ENCODE measurements at places on chromosomes 7 and 10.

DNA sequence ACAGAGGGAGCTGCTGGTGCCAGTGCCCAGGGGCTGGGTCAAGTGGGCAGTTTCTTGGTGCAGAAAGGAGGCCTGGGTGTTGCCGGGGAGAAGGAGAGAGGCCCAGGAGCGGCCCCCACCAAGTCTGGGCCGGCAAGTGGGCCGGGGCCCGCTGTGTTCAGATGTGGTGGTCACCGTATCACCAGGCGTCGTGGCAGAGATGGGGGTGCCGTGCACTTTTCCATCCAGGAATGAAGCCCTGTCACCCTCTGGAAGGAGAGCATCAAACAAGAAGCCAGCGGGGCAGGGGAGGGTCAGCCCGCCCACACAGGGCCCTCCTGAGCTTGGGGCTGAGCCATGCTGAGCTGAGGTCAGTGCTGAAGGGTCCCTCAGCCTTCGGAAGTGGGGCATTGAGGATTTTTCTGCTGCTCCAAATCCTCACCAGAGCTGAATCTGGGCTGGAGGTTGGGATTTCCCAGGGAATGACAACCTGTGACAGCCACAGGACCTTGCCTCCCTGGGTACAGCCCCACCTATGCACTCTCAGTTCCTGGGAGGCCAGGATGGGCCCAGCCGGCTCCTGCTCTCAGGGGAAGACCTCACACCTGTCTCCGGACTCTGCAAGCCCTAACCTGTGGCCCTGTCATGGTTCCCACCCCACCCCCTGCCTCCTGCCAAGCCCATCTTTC is 27.9 kb upstream of the INPP5A start:
- no peak for DNase-seq

DNA sequence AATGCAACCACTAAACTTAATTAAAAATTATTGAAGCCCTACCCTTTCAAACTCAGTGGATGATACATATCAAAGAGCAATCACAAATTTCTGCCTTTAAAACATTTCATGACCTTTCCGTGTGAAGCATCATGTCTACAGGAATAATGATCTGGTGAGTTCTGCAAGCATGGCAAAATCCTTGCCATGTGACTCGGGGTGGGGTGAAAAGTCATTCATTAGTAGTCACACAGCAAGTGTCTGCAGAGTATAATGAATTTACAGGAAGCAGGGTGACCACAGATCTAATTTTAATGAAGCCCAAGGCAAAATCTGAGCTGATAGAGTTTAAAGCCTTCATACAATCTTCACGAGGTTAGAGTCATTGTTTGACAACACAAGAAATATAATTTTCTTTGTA is 351.9 kb downstream of the THSD7A start:
- no peak for DNase-seq

DNA sequence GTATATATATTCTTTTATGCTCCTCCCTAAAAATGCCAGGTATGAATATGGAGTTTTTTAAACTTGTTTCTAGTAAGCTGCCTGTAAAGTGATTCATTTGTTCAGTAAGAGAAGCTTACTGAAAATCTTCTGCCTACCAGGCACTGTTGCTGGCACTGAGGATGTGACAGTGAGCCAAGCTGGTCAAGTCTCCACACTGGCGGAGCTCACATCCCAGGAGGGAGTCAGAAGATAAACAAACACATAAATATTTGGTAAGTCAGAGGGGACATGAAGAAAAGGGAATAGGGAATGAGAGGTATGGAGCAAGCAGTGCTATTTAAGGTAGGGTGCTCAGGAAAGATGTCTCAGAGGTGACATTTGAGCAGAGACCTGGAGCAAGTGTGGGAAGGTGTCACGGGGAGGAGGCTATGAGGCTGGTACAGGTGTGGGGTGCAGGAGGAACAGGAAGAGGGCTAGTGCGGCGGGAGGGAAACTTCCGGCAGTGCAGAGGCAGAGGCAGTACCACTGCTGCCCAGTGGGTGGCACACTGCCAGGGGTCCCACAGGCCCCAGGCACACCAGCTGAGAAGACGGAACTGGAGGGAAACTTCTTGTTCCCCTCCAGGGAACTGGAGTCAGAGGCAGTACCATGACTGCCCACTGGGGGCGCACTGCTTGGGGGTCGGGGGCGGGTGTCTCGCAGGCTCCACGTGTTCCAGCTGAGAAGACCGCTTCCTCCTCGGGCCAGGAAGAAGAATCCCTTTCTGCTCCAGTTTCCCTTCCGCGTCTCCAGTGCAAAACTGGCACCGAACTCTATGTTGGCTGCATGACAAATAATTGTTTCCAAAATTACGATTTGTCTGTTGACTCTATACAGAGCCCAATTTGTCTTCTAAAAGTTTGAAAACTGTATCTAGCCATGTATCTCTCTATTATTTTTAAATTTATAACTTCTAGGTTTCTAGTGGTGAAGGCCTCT is 161.0 kb downstream of the TEX36 start:
- DNase-seq, result no peak

GRCh38 chr7:112199035-112199655 is 7.1 kb downstream of the DOCK4 start:
- no peak for DNase-seq

DNA sequence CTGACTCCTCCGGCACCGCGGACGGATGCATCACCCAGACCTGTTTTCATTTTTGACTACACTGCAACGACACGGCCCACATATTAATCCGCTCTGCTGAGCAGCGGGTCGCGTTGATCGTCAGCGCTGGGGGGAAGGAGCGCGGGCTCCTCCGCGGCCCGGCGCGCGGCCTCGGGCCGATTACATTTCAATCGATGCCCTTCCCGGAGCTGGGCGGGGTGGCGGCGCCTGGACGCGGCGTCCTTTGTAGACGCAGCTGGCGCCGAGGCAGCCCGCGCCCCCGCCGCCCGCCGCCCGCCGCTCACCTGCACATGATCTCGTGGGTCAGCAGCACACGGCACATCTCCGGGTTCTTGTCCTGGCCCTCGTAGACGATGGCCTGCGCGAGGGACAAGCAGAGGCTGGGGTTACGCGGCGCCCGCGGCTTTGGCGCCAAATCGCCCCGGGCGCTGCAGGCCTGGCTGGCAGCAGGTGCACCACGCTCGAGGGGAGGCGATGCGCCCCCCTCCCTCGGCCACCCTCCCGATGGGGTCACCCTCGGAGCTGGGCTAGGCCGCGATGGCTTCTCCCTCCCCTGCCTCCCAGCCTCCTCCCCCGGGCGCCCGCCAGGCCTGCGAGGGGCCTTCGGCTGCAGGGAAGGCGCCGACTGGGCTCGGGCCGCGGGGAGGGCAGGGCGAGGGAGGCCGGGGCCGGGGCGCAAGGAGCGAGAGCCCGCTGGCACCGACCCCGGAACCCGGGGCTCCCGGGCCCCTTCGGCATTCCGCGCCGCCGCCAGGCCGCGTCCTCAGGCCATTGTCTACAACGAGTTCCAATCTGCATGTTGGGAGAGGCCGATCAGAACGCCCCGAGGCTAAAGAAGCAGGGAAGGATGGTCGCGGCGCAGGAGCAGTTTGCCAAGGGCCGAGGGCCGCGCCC is 5.2 kb downstream of the EBF3 start:
- peak; percentile 45 for DNase-seq

GRCh38 chr10:133341983-133342382 is 5.2 kb upstream of the PRAP1 start:
- DNase-seq, result no peak

DNA sequence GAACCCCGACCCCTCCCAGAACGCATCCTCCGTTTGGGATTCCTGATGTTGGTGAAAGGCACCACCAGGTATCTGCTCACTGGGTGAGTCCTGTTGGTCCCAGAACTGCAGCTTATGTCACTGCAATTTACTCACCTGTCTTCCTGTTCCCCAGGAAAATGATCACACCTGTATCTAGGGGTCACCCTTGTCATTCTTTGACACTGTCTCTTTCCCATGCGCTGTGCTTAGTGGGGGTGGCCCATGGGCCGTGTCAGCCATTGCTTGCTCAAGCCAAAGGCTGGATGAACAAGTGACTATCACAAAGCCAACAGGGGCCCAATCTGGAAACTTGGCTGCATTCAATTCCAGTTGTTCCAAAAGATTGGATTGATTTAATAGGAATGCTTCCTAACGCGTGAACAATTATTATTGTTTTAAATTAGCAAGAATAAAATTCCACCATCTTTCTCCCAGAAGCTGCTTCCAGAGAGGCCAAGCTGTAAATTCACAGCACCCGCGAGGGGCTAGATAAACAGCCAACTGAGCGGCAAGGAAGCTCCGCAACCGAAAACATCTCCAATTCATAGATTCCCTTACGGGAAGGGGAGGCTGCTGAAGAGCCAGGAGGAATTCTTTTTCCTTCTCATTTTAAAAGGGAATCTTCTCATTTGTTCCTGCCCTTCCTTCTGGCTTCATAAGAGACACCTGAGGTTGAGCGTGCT is 134.8 kb upstream of the ZMIZ1 start:
- DNase-seq, result no peak

- DNase-seq, result no peak
Observed at GRCh38 chr10:101767966-101768790, 7.7 kb downstream of the FGF8 start.

- no peak for DNase-seq
Observed at GRCh38 chr7:113199841-113200240, 81.5 kb upstream of the SMIM30 start.

GRCh38 chr7:117872561-117873309 is 506 bp downstream of the CTTNBP2 start:
- DNase-seq, result peak; percentile 37

DNA sequence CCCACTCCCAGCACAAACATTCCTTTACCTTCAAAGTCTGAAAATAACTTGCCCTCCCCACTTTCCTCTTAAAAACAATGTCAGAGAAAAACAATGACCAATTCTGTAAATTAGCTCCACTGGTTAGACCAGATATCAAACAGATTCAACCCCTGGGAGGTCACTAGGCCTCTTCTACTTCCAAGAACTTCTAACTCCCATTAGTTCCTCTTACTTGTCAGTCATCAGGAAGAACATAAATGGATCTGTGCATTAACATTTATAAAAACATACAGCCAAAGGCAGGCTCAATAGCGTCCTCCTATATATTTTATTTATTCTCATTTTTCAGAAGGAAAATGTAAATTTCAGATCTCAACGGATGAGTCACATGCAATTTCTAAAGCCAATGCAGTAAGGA is 2.2 kb downstream of the ELAPOR2 start:
- DNase-seq, result no peak

- no peak for DNase-seq
Observed at GRCh38 chr10:44749151-44749550, 162.0 kb upstream of the TMEM72 start.

GRCh38 chr10:43260911-43261577 is 5.8 kb downstream of the RASGEF1A start:
- no peak for DNase-seq

DNA sequence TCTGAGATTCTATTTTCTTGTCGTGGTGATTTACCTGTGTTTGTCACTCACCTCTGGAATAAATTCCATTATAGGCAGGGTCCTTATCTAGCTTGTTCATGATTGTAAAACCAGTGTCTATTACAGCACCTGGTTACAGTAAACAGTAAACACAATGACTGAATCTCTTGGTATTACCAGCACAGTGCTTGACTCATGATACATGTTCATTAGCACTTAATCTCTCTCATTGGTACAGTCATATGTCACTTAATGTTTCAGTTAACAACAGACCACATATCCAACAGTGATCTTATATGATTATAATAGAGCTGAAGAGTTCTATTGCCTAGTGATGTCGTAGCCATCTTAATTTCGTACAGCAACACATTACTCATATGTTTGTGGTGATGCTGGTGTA is 1.6 kb upstream of the TASOR2 start:
- DNase-seq, result no peak

- DNase-seq, result no peak
Observed at GRCh38 chr10:112650588-112651030, 203.6 kb downstream of the VTI1A start.

DNA sequence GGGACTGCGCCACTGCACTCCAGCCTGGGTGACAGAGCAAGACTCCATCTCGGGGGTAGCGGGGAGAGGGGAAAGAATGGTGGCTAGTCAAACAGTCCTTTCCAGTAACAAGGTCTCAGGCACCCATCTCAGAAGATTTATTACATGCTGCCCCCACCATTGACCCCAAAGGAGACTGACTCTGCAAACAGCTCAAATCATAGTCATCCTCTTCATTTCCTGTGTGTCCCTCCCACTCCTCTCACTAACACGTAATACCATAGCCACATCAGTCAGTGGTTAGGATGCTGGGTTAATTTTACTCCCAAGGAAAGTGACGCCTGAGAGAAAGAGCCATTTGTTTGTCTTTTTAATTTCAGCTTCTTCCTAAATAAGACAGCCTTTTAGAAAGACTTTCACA is 56.6 kb upstream of the BET1 start:
- DNase-seq, result no peak

- DNase-seq, result no peak
Observed at GRCh38 chr7:131518626-131519025, 37.8 kb downstream of the PODXL start.

GRCh38 chr7:39540320-39540719 is 25.9 kb upstream of the YAE1 start:
- DNase-seq, result peak; percentile 82

DNA sequence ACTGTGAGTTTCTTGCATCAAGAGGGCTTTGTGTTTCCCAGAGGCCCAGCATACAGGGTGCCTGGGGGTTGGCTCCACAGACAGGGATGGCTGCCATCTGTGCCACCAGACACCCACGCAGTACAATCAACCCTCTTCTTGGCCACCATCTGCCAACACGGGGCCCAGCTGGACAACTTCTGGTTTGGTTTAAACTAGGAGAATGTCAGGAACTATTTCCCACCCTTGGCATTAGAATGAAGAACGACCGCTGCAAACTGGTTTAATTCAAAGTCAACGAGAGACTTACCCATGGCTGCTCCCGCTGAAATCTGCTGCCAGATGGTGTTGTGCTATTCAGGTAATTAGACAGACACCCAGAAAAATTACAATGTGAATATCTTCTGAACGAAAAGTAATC is 27.8 kb downstream of the NMT2 start:
- DNase-seq, result no peak
